ENCODE measurements at places on chromosomes 4 and X.
A peak's percentile ranks its signal among the peaks of the same experiment; 100 is the strongest.

GRCh38 chrX:133947996-133948395 is 37.4 kb downstream of the GPC3 start:
- DNase-seq = no peak

GRCh38 chrX:119389871-119390501 is 9.2 kb upstream of the SLC25A43 start:
- no peak for DNase-seq

GRCh38 chr4:75831856-75832405 is 70.3 kb downstream of the PPEF2 start:
- peak; percentile 73 for DNase-seq

DNA sequence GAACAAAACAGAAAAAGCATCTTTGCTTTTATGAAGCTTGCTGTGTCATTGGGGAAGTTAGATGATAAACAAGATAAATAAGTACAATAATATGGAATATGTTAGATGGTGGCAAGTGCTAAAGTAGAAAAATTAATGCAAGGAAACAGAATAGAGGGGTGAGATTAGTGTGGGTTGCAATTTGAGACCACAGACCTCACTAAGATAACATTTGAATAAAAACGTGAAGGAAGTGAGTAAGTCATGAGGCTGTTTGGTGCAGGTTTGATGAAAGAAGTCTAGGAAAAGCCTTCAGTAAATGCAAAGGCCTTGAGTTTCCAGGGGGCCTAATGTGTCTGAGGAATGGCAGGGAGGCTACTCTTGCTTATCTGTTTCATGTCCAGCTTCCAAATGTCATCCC is 102.5 kb downstream of the CFAP299 start:
- no peak for DNase-seq

DNA sequence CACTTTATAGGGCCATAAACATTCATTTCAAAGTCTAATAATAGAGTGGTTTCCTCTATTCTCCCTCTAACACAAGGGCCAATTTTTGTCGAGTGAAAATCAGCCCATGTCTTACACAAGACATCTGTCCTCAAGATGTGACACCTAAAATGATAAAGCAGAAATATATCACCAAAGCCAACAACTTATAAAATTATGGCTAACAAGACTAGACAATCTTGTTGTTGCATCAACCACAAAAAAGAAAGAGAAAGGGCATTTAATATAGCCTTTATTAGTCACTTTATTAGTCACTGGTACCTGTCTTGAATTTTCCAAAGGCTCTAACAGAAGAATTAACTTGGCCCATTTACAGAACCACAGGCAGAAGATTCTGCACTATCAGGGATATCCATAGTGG is 161.6 kb downstream of the SMIM20 start:
- peak; percentile 67 for DNase-seq

DNA sequence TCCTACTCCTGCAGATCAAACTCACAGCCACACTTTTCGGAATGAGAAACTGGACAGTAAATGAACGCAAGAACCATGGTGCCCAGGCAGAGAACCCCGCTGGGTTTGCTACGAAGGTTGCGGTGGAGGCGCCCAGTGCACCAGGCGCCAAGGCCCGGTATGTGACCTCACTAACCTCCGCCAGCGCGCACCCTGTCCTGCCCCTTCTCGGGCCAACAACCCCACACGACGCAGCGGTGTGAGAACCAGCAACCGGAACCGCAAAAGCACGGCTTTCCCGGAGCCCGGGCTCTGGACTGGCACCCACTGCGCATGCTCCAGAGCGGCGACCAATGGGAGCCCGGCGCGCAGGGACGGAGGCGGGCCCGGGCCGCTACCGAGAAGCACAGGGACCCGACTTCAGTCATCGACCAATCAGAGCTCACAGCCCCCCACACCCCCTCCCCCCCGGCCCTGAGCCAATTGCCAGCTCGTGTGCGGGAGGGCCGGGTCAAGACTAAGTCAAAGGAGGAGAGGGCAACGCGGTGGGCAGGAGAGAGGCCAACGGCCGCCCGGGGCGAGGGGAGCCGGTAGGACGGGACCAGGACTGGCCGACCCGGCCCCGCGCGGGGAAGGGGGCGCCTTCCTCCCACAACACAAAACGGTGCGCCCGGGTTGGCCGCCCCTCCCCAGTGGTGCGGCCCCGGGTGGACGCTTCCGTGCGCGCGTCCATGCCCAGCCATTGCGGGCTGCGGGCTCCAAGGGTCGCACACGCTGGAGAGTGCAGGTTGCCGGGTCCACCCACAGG is 7.3 kb upstream of the WAS start:
- peak; percentile 94 for DNase-seq

DNA sequence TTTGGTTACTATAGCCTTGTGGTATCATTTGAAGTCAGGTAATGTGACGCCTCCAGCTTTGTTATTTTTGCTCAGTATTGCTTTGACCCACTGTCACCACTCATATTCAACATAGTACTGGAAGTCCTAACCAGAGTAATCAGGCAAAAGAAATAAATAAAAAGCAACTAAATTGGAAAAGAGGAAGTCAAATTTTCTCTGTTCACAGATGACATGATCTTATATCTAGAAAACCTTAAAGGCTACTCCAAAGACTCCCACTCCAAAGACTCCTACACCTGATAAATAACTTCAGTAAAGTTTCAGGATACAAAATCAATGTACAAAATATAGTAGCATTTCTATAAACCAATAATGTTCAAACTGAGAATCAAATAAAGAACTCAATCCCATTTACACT is 348.6 kb downstream of the CXXC4 start:
- DNase-seq = no peak

GRCh38 chr4:56906489-56907393 is 959 bp upstream of the REST start:
- DNase-seq = peak; percentile 59

GRCh38 chrX:24316111-24316510 is 2.2 kb upstream of the SUPT20HL2 start:
- DNase-seq = no peak

GRCh38 chr4:102616636-102617035 is 115.5 kb downstream of the NFKB1 start:
- no peak for DNase-seq

GRCh38 chr4:150679018-150679764 is 97.2 kb downstream of the MAB21L2 start:
- DNase-seq = no peak

DNA sequence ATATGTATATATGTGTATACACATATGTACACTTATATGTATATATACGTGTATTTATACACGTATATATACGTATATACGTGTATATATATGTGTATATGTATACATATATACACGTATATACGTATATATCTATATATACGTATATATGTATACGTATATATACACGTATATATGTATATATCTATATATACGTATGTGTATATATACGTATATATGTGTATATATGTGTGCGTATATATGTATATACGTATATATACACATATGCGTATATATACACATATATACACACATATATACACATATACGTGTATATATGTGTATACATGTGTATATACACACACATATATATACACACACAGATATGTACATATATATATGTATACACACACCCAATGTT is 348.0 kb upstream of the LCORL start:
- DNase-seq = no peak

GRCh38 chr4:154361450-154361849 is 130.1 kb downstream of the DCHS2 start:
- DNase-seq = no peak

DNA sequence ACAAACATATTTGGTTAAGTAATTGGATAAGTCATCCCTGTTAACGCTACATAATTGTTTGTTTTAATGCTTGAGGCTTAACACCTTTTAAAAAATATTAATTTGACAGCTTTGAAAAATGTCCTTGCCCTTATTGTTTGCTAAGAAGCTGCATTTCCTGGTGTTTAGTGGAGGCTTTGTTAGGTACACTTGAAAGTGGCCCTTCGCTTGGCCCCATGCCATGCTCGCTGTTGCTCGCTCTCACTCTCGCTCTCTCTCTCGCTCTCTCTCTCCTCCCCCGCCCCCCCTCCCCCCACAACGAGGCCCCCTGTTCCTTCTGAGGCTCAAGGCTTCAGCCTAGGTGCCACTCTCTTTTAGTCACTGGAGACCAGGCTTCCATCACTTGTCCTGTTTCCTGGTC is 139.6 kb downstream of the DCLK2 start:
- no peak for DNase-seq

GRCh38 chr4:6467600-6467999 is 4.8 kb downstream of the PPP2R2C start:
- no peak for DNase-seq

DNA sequence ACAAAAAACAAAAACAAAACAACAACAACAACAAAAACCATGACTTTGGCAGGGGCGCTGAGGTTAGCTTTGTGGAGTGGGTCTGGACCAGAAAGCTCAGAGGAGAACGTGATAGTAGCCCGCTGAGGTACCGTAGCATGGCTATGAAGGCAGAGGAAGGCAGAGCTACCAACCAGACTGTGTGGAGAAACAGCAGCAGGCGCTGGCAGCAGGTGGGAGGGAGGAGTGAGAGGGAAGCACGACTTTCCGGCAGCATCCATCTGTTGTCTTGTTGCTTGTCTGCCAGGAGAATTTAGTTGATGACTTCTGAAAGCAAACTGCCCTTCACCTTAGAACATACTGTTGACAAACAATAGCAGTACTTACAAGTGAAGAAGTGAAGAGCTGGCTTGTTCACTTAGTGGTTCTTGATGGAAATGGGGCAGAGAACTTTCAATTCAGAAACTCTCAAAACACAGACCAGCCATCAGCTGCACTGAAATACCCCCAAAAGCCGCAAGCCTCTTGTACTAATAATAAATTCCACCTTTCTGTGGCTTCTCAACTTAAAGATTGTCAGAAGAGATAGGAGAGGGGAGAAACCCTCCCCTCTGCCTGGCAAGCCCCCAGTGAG is 447.2 kb downstream of the SLITRK2 start:
- DNase-seq = no peak

DNA sequence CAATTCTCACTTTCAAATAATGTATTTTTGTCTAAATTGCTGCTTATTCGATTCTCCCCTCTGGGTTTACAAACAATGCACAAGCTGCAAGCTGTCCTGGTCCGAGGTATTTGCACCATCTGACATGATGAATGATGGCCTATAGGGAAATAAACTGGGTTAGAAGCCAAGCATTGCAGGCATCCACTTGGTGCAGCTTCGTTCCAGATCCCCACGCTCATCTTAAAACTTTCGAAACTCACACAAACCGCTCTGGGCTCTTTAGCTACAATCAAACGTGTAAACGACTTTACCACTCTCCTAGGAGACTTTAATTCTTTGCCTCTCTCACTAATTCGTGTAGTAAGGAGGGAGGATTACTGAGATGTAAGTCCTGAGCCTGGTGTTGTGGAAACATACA is 19.0 kb downstream of the PHKA2 start:
- no peak for DNase-seq

- peak; percentile 52 for DNase-seq
Measured at GRCh38 chrX:72620550-72621145, 48.0 kb upstream of the HDAC8 start.

GRCh38 chrX:95056901-95057300 is 1382.9 kb downstream of the FAM133A start:
- no peak for DNase-seq

DNA sequence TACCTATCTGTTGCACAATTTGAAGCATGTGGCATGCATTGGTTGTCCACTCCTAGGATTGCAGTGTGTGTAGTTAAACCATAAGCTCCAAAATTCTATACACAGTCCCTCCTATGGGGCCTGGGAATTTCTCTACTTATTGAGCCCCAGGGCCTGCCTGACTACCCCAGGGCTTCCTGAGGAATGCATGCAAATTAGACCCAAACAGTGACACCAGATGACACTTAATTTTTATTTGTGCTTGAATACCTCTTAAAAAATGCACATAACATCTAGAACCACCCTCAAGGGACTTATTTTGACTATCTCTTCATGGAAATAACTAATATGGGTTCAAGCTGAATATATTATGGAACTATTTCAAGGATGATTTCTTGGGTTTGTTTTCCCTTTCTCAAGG is 236.4 kb downstream of the PPP1R2C start:
- no peak for DNase-seq

GRCh38 chr4:56640621-56641493 is 40.2 kb downstream of the HOPX start:
- no peak for DNase-seq

DNA sequence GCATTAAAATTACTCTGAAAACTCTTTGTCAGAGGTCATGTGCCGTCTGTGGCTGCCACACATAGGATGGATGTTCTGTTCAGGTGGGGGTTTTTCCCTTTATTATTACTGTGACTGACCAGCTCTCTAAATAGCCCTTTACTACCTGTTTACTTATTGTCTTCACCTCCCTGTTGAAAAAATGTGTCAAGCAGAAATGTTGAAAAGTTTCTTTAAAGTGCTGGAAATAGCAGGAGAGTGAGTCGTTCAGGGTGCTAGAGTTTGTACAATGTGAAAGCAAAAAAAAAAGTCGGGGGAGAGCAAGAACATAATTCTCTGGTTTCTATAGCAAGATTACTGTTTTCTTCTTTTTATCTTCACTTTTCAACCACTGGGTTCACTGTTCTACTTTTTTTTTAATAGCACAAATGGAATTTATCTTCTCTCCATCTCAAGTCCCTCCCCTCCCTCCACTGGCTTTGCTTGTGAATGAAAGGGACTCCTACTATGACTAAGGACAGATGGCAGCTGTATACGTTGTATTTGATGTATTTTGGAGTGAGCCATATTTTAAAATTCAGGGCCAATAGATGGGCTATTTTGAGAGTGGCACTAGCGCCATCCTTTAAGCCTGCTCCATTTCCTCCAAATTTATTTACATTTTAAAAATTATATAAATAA is 33.3 kb downstream of the ARX start:
- no peak for DNase-seq

GRCh38 chr4:115272185-115272584 is 158.8 kb upstream of the NDST4 start:
- peak; percentile 1 for DNase-seq

DNA sequence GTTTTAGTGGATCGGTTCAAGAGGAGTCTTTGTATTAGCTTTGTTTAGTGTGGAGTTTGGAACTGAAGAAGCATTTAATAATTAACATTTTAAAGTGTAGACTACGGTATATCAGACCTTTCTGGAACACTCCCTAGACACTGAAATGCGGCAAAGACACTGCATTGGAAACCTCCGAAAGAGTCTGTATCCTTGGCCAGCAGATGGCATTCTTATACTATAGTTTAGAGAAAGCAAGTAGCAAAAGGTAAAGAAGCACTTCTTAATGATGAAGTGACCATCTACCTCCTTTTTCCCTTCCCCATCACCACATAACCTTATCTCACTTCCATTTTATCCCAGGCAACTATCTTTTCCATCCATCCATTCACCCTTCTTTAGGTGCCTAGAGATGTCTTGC is 7.6 kb downstream of the FABP2 start:
- DNase-seq = peak; percentile 65

Data from suppressor macrophage (primary cell).